ENCODE measurements at places on chromosomes 4 and X. TPM values are rescaled to one million over a fixed set of nuclear protein-coding genes. Genes with fewer than 3 reads are reported as not detected.

Gene CD40LG
- 0.54 TPM for polyA plus RNA-seq

- peak; percentile 43 for DNase-seq
Observed at GRCh38 chr4:37685161-37685822, 884 bp downstream of the RELL1 start.

DNA sequence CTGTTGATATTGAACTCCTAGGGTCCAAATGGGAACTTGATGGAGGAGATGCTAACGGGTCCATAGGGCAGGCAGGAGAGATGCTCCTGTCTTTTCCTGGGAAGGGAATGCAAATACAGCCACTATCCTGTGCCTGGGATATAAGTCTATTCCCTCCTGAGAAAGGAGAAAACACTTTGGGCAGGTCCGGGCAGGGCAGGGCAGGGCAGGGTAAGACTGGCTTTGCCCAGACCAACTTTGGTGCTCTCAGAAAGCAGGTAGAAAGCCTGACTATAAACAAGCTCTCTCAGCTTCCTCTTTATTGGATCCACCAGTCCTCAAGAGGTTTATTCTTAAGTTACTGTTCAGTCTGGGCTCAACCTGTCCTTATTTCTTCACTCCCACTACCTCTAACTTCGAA, 232.3 kb downstream of the PTTG2 start:
- no peak for DNase-seq

DNA sequence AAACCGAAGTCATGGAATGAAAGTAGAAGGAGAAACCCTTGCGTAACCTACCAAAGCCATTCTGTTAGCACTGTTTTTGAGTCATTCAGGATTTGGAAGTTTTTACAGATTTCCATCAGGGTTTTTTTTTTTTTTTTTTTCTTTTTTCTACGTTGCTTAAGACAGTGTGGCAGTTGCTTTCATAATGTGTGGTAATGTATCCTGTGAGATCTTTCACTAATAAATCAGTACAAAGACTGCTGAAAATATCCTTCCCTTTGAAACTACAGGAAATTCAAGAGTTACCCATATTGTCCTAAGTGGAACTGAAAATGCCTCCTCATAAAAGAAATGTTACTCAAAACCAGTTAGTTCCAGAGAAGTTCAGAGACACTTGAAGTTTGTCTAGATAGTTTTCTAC, 137.8 kb downstream of the RAPGEF2 start:
- DNase-seq, result peak; percentile 21

- DNase-seq, result no peak
Observed at GRCh38 chrX:154061801-154062200, 35.7 kb downstream of the MECP2 start.

- no peak for DNase-seq
Observed at GRCh38 chr4:73776321-73776729, 36.0 kb downstream of the CXCL8 start.

Gene C4orf50
- polyA plus RNA-seq, result 0.02 TPM

DNA sequence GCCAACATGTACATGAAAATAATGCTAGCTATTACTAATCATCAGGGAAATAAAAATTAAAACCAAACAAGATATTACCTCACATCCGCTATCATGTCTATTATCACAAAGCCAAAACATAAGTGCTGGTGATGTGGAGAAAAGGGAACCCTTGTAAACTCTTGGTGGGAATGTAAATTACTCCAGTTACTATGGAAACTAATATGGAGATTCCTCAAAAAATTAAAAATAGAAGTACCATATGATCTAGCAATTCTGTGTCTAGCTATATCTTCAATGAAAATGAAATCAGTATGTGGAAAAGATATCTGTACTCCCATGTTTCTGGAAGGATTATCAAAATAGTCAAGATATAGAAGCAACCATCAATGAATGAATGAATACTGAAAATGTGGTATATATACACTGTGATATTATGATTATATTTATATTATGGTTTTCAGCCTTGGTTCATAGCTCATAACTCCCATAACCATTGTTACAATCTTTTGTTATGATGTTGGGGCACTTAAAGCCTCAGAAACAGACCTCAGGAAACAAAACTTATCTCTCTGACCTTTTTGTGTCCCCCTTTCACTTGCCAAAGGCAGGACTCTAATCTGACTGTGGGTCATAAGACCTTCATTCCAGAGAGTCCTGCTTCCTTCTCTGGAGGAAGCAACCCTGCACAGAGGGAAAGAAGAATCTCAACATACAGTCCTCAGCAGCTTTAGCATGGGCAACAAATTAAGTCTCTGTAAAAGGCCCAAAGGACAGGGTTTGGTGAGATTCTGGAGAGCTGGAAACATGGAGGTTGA, 933.2 kb downstream of the ADGRL3 start:
- DNase-seq, result no peak

DNA sequence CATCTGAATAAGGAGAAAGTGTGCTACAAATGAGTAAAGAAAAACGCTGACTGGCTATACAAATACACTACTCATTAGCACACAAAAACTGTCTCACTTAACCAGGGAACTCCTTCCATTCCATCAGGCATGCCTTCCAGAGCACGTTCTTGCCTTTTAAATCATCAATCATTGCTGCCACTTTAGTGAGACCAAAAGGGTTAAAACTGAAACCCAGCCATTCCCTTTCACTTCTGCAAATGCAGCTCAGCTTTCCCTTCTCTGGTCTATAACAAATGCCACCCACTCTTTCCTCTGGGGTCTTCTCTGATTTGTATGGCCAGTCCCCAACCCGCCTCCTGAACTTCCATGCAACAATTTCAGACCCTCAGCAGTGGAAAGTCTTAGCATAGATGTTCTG, 231.5 kb downstream of the TRIML1 start:
- DNase-seq, result no peak

GRCh38 chr4:131339137-131339536, 1810.0 kb upstream of the PCDH10 start:
- no peak for DNase-seq

- no peak for DNase-seq
Observed at GRCh38 chr4:86223472-86223871, 136.4 kb downstream of the MAPK10 start.

DNA sequence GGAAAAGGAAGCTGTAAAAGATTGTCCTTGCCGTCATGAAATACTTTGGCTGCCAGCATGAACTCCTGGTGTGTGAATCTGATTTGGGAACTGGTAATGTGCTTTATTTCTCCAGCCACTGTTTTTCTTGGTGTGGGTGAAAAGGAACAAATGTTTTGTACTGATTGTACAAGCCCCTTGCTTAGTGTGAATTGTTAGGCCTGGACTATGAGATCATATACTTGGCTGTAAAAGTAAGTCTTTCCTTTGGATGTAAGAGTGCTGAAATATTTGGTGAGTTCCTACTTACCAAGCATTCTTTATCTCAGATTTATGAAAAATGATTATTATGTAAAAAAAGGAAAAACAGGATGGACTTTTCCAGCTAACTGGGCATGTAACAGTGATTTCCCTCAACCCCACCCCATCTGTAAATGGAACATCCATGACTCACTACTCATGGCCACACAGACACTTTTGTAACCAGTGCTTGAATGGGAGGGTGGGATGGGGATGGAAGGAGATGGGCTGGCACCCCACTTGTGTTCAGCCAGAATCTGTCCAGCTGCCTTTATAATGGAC, 6.3 kb downstream of the FNIP2 start:
- peak; percentile 82 for DNase-seq

GRCh38 chr4:138951764-138952163, 63.8 kb upstream of the NOCT start:
- no peak for DNase-seq

- DNase-seq, result peak; percentile 67
Observed at GRCh38 chr4:147788791-147789190, 56.9 kb downstream of the ARHGAP10 start.

GRCh38 chr4:139849219-139849618, 183.6 kb downstream of the MGST2 start:
- no peak for DNase-seq

DNA sequence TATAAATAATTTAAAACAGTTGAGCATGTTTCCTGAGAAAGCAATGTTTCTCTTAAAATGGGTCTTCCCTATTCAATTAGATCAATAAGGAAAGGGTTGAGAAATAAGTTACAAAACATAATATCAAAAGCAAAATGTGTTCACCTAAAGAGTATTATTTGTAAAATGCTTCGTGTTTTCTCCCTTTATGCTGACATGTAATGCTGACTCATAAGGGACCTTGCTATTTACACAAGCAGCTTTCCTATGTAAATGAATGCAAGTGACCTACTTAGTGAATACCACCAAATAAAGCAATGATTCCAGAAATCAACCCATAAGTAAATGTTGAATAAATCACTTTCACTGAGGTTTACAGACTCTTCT, 91.5 kb downstream of the ELOVL6 start:
- no peak for DNase-seq

DNA sequence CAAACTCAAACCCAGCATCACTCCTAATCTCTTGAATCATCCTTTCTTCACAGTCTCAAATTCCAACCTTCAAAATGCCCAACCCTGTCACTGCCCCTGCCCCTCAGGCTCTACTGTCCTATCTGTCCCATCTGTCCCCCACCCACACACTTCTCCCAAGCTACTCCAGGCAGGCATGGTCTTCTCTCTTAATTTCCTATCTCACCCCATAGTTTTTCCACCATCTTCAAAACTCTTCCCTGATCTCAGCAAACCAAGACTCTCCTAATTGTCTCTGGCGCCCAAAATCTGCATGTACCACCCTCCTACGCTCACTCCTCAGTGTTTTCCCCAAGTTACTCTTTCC, 644 bp downstream of the LAMP2 start:
- no peak for DNase-seq

GRCh38 chr4:14906805-14907204, 95.5 kb upstream of the CPEB2 start:
- no peak for DNase-seq

- DNase-seq, result peak; percentile 16
Observed at GRCh38 chrX:24260842-24261550, 52.9 kb downstream of the SUPT20HL2 start.

Gene TMEM271
- not detected for polyA plus RNA-seq

DNA sequence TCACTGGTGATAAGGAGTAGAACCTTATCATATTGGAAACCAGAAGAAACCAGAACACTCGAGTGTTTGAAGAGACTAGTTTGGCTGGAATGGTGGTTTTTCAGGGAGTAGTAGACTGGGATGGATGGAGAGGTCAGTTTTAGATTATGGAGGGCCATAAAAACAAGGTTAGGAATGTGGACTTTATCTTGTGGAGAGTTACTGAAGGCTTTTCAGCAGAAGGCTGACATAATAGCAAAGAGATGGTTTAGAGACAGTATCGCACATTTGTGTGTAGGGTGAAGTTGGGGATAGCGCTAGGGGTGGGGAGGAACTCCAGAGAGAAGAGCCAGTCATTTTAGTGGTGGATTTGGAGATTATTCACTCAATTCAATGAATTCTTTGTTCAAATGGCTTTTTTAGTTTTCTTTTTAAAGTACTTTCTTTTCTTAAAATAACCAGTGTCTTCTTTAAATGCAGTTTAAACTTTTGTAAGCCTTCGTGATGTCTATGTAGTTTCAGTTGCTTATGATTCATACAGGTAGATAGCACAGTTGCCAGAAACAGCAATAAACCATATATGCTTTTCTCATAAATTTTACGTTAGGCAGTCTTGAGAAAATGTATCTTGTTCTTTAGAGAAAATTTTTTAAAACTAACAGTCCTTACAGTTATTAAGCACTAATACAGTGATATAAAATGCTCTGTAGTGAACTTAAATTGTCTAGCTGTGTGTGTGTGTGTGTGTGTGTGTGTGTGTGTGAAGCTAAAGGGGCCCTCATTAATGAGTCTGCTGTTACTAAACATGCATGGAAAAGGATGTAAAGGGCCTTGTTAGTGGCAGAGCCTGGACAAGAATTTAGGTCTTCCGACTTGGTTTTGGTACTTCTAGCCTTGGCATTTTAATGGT, 3.8 kb downstream of the ARHGAP10 start:
- no peak for DNase-seq

DNA sequence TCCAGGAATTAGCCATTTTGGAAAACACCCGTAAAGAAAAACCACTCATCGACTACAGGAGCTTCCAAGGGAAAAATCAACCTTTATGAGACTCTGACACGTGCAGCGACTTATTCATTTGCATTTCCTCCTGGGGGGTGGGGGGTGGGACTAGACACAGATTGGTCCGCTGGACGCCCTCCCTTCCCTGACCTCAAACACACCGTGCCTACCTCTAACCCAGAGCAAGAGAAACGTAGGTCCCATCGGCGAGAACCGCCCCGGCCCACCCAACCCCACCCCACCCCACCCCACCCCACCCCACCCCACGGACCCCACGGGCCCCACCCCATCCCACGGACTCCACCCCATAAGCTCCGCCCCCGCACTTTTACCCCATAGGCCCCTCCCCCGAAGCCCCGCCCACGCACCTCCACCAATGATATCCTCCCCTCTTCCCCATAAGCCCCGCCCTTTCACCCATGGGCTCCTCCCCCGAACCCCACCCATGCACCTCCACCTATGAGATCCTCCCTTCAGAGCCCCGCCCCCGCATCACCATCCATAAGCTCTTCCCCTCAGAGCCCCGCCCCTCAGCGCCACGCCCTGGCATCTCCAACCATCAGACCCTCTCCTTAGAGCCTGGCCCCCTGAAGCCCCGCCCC, 1.1 kb downstream of the GTPBP6 start:
- DNase-seq, result no peak
